ENCODE measurements at places on chromosomes 13 and 19. TPM values are rescaled to one million over a fixed set of nuclear protein-coding genes. Genes with fewer than 3 reads are reported as not detected.

PTGER1 gene
- total RNA-seq, result 0.34 TPM

LILRB1 gene
- 1.8 TPM for total RNA-seq

CD22 gene
- 1.7 TPM for total RNA-seq

EMC10 gene
- total RNA-seq, result 60.7 TPM

EHD2 gene
- total RNA-seq, result 0.22 TPM

ZNF844 gene
- total RNA-seq, result 9.1 TPM

NRTN gene
- total RNA-seq, result 0.45 TPM

ITGBL1 gene
- total RNA-seq, result not detected

KCTD4 gene
- total RNA-seq, result not detected

DNA sequence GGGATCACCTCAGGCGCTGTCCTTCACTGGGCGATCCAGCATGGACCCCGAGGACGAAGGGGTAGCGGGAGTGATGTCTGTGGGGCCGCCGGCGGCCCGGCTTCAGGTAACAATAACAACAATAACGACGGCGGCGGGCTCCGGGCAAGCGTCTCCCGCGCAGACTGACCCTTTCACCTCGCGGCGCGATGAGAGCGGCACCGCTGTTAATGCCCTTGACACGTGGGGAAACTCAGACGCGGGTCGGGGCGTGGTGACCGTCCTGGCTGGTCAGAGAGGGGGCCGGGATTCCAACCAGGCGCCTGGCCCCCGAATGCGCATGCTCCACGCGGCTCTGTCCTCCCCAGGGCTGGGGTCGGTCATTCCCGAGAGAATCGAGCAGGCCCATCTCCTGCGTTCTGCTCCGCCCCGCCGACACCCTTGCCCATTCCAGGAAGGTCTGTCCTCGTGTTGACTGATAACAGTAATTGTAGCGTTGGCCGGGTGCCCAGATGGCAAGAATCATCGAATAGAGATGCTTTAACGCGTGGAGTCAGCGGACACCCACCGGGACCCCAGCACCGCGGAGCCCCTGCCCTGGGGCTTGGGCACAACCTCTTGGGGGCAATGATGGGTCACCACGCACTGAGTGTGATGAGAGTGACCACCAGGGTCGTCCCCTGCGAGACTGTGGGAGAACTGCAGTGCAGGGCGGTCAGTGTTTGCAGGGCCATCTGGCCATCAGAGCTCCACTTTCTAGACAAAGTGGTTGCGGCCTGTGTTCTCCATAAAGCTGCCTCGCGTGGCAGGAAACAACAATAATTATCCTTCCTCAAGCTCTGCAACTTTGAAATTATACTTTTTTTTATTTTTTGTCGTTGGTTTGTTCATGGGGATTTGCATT, 528 bp downstream of the ZNF8 start:
- no peaks in the 10 kb centered on the region for H3K27me3 ChIP-seq
- peaks cover 51% of the 10 kb centered on the region for H3K36me3 ChIP-seq
- peak overlapping the region; percentile 93 for H3K27ac ChIP-seq
- peak overlapping the region; percentile 91 for H3K4me3 ChIP-seq
- no peak for DNase-seq

- peaks cover 13% of the 10 kb centered on the region for H3K36me3 ChIP-seq
- peak overlapping the region; percentile 95 for H3K4me3 ChIP-seq
- no peak for DNase-seq
- H3K27me3 ChIP-seq, result no peaks in the 10 kb centered on the region
These were observed 1.2 kb downstream of the MED26 start for GRCh38 chr19:16626796-16627192.

- DNase-seq, result no peak
- no peaks in the 10 kb centered on the region for H3K36me3 ChIP-seq
- H3K27ac ChIP-seq, result no peak overlapping the region
- no peak overlapping the region for H3K4me3 ChIP-seq
These were observed 1.3 kb upstream of the ATP4B start for GRCh38 chr13:113659337-113659736.

DNA sequence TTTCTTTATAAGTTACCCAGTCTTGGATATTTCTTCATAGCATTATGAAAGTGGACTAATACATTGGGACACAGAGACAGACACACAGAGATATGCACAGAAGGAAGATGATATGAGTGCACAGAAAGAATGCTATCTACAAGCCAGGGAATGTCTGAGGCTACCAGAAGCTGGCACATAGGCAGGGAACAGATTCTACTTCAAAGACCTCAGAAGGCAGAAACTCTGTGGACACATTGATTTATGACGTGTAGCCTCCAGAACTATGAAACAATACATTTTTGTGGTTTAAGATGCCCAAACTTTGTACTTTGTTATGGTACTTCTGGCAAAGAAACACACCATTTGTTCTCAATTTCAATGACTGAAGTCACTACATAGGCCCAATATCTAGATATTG, 556.7 kb downstream of the PCDH9 start:
- H3K27me3 ChIP-seq, result no peaks in the 10 kb centered on the region
- H3K4me1 ChIP-seq, result no peaks in the 10 kb centered on the region
- no peak for DNase-seq
- H3K36me3 ChIP-seq, result no peaks in the 10 kb centered on the region
- no peak overlapping the region for H3K4me3 ChIP-seq

DNA sequence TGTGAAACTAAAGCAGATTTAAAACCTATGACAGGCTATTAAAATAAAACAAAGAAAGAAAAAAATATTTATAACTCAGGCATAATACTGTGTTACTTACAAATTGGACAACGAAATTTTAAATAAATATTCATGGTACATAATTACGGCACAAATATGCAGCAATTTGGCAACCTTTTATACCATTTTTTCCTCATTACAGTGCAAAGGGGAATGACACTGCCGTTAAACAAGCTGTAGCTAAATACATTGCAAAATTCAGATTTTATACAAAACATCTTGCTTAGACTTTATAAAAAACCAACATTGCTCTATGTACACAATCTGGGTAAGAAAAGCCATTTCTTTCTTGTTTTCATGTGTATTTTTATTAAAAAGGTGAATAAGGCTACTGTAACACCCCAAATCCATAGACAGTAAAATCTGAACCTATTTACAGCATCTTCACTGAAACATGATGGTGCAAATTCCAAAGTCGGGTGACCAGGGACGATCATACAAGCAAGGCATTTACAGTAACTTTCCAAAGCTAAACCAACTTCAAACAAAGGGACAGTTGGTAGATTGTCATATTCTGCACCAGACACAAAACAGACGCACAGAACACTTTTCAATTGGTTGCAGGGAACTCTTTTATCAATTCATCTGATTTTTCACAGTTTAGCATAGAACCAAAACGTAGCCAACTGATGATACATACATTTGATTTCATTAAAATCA, 45.5 kb downstream of the EFNB2 start:
- DNase-seq, result no peak
- H3K4me3 ChIP-seq, result no peak overlapping the region
- no peak overlapping the region for H3K27ac ChIP-seq
- H3K4me1 ChIP-seq, result peaks cover 17% of the 10 kb centered on the region

DNA sequence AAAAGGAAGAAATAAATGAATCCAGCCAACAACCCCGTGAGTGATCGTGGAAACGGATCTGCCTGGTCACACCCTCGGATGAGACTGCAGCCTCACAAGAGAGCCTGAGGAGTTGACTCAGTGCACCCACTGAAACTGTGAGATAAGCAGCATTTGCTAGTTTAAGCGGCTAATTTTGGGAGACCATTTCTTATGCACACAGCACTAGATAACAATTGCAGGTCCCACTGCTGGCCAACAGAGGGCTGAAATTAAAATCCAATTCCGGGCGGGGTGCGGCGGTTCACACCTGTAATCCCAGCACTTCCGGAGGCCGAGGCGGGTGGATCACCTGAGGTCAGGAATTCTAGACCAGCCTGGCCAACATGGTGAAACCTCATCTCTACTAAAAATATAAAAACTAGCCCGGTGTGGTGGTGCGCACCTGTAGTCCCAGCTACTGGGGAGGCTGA, 3.6 kb downstream of the UQCR11 start:
- DNase-seq, result no peak
- peaks cover 15% of the 10 kb centered on the region for H3K4me1 ChIP-seq
- no peak overlapping the region for H3K27ac ChIP-seq
- no peak overlapping the region for H3K4me3 ChIP-seq

DNA sequence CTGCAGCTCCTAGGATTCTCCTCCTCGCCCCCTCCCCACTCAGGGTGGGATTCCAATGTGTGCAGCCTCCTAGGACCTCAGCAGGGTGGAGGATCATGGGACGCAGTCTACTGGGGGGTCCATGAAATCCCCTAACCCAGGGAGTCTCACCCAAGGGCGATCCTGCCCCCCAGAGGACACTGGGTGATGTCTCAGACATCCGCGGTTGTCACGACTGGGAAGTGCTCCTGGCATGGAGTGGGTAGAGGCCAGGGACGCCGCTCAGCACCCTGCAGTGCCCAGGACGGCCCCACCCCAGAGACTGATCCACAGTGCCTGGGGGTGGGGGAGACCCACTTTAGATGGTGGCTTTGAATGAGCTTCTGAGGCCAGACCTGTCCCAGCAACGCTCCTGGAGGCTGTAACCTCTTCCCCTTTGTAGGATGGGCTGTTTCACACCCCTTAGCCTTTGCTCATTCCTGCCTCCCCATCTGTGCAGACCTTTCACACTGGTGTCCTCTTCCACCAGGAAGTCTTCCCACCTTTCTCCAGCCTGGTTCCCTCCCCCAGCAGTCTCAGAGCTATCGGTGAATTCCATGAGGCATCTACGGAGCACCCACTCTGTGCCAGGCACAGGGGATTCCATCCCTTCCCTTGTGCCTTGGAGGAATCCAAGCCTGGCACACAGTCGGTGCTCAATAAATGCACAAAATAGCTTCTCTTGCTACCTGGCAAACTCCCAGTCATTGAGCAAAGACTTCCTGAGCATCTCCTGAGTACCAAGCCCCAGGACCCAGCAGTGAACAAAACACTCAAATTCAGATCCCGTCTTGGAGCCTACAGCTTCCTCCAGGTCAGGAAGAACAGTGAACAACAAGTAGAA, 10.5 kb downstream of the SMIM24 start:
- no peak for DNase-seq
- no peaks in the 10 kb centered on the region for H3K36me3 ChIP-seq
- peaks cover 2% of the 10 kb centered on the region for H3K27me3 ChIP-seq
- no peak overlapping the region for H3K4me3 ChIP-seq
- no peaks in the 10 kb centered on the region for H3K4me1 ChIP-seq

GRCh38 chr13:107347641-107348369, 779.9 kb upstream of the ARGLU1 start:
- H3K4me3 ChIP-seq, result no peak overlapping the region
- no peak overlapping the region for H3K27ac ChIP-seq
- no peaks in the 10 kb centered on the region for H3K36me3 ChIP-seq
- no peak for DNase-seq
- no peaks in the 10 kb centered on the region for H3K27me3 ChIP-seq

DNA sequence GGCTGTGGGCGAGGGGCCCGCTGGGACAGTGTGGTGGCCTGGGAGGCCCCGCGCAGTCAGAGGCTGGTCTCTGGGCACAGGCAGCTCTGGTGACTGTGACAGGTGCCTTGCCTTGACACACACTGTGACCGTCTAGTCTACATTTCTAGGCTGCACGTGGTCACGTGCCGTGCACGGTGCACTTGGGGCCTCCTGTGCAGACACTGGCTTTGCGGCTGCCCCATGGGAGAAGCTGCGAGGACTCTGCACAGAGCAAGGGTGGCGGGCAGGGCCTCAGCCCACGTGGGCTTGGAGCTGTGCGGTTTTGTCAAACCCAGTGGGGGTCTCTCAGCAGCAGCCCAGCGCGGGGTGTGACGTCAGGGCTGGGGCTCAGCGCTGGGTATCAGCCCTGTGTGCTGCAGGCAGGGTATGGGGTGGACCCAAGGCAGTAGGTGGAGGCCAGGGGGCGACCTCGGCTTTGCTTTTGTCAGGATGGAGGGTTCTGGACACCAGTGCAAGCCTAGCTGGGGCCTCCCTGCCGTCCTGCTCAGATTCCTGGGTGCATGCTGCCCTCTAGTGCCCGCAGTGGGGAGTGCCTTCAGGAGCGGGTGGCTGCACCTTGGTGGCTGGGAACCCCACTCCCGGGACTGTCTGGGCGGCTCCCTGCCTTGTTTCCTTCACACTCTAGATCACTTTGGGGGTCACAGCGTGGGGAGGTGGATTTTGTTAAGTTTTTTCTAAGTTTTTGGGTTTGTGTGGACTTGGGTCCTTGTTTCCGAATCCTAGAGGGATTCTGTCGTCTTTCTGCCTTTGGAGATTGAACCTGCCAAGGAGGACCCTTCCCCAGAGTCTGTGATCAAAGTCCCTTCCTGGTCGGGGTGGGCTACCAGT, 62.6 kb downstream of the KDM4B start:
- no peak overlapping the region for H3K27ac ChIP-seq
- H3K4me1 ChIP-seq, result peaks cover 3% of the 10 kb centered on the region
- peak; percentile 87 for DNase-seq
- no peaks in the 10 kb centered on the region for H3K36me3 ChIP-seq

DNA sequence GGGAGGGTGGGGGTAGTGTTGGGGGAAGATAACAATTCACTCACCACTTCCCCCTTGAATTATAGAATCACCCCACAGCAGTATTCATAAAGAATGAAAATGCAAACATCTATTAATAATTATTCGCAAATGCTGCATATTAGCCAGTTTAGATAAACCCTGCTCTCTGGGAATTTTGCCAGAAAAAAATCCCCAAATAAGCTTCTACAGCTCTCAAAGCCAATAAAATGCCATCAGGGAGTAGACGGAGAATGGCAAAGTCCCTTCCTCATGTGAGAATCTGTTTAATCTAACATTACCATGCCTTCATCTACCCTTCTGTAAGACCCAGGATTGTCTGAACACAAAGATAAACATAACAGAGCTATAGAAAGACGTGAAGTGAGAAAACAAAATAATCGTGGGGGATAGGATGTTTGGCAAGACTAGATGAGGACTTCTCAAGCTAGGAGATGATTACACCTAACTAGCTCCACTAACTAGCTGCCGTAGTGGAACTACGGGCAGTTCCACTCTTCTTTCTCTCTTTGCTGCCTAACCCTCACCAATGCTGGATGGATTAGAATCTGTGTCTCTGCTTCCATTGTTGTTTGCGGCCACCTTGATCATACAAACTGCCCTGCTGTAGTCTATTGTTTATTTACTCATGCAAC, 32.4 kb upstream of the CACNA1A start:
- H3K27me3 ChIP-seq, result peaks cover 2% of the 10 kb centered on the region
- no peaks in the 10 kb centered on the region for H3K4me1 ChIP-seq
- H3K4me3 ChIP-seq, result no peak overlapping the region

DNA sequence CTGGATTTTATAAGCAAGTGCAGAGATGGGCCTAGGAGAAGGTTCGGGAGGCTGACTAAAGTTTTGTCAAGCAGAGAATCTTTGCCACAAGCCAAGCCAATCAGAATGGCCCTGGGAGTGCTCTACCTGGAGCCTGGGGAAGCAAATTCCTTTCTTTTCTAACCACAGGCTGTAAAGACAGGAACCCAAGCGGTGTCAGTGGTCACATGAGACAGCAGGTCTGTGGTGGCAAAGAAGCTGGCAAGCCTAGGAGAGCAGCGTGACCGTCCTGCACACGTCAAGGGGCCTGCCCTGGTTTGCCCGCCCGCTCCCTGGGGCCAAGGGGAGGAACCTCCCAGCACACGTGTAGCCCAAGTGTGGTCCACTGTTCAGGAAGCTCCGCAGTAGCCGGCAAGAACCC, 90.8 kb downstream of the IPO5 start:
- no peak overlapping the region for H3K4me3 ChIP-seq
- peaks cover 2% of the 10 kb centered on the region for H3K27me3 ChIP-seq
- no peak for DNase-seq
- no peak overlapping the region for H3K27ac ChIP-seq
- no peaks in the 10 kb centered on the region for H3K4me1 ChIP-seq
- H3K36me3 ChIP-seq, result no peaks in the 10 kb centered on the region

Data from activated naive CD8-positive, alpha-beta T cell treated with anti-CD3 and anti-CD28 coated beads, Interleukin-2, amount 10 ng/mL, durations not matched to agents 7 days and 5 days (primary cell).